ENCODE measurements at places on chromosomes 6 and 20.

DNA sequence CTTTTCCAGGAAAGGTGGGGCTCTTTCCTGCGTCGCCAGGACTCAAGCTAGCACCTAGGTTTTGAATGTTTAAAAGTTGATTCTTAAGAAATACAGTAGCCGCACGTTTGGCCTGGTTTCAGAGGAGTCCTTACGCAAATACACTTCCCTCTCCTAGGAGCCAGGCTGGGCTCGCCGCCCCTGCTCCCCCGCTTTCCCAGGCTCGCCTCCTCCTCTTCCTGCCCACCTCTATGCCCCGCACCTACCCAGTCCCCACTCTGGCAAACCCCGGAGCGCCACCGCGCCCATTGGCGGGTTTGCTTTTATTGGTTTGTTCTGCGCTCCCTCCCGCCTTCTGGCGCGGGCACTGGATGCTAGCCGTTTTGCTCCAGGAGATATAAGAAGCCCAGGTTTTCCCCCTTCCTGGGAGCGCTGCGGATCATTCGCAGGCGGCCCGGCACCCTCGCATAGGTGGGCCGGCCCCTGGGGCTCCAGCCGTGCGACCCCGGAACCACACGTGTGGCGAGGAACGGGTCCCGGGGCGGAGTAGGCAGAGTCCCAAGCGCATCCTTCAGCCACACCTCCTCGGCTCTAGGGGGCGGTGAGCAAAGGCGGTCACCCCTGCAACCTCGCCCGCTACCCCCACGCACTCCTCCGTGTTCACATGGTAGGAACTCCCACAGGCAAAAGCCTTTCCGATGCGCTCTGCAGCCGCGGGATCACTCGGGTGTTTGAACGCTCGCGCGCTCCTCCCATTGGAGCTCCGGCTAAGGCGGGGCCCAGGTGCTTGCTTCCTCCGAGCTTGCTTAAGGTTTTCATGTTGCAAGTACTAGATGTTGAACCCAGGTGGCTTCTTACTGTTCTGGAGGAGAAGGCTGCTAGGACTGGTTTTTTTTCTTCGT lies 119.0 kb downstream of the RTN4IP1 start:
- DNase-seq, result peak; percentile 53

DNA sequence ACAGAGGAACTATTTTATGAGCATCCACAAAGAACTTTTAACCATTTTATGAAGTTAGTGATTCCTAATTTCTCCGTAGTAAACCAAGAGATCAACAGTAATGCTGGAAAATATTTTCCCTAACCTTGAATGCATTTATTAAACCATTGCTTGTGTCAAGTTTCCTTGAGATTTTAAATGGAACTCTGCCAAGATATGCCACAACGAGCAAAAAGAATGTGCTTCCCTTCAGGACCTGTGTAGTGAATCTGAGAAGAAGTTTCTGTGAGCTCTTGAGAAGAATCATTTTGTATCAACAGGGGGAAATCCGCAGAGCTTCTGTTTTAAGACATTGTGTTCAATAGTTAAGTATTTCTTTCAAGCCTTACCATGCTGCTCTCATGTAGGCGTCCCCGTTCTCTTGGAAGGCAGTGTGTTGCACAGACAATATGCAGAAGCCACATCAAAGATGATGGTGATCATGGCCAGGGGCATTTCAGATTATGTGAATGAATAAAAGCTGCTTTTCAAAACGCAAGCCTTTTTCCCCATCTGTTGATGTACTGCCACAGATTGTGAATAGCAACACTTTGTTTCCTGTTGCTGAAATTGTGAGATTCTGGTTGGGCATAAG lies 439.8 kb downstream of the BMP2 start:
- DNase-seq, result no peak

DNA sequence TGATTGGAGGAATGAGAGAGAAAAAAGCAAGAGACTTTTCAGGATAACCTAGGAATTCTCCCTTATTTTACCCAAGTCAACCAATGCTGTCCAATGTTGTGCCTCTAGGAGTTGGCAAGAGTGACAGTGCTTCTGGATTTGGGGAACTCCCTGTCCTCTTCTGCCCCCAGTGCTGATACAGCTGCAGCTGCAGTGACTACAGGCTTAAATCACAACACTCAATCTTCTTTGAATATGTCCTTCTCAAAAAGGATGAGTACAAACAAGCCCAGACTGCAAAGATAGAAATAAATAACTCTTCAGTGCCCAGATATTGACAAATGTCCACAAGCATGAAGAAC lies 141.0 kb upstream of the COL21A1 start:
- DNase-seq, result no peak

DNA sequence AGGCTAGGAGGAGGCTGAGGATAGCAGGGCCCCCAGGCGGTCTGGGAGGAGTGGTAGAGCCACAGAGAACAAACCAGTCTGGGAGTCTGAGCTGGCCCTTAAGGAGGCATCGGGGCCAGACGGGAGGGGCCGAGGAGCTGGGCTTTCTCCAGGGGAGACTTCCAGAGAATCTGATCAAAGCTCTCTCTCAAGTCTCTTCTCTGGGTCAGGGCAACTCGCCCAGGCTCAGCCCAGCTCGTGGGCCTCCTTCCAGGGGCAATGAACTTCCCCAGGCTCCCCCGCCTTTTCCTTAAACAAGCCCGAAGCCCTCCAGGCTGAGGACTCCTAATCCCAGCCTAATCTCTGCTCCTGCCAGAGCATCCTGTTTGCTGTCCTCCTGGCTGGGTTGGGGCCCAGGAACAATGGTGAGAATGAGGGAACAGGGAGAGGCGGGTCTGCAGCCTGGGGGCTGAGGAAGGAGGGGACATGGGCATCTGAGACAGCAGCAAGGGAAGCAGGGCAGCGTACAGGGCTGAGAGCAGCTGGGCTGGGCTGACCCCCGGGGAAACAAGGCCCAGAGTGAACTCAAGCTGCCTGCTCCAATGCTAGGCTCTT lies 173.6 kb downstream of the ANKRD60 start:
- DNase-seq, result peak; percentile 52

DNA sequence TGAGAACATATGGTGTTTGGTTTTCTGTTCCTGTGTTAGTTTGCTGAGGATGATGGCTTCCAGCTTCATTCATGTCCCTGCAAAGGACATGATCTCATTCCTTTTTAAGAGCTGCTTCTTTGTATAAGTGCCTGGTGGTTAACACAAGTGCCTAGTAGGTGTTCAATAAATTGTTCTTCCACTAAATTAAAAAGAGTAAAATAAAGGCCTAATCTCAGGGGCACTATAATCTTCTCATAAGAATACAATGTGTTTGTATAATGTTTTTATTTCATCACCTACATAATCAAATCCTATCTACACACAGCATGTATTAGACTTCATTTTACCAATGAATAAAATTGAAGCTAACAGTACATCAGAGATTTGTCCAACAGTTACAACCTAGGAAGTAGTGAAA lies 252.7 kb downstream of the KHDC1L start:
- no peak for DNase-seq

- DNase-seq, result no peak
Observed at GRCh38 chr6:78623554-78623953, 243.8 kb upstream of the IRAK1BP1 start.

DNA sequence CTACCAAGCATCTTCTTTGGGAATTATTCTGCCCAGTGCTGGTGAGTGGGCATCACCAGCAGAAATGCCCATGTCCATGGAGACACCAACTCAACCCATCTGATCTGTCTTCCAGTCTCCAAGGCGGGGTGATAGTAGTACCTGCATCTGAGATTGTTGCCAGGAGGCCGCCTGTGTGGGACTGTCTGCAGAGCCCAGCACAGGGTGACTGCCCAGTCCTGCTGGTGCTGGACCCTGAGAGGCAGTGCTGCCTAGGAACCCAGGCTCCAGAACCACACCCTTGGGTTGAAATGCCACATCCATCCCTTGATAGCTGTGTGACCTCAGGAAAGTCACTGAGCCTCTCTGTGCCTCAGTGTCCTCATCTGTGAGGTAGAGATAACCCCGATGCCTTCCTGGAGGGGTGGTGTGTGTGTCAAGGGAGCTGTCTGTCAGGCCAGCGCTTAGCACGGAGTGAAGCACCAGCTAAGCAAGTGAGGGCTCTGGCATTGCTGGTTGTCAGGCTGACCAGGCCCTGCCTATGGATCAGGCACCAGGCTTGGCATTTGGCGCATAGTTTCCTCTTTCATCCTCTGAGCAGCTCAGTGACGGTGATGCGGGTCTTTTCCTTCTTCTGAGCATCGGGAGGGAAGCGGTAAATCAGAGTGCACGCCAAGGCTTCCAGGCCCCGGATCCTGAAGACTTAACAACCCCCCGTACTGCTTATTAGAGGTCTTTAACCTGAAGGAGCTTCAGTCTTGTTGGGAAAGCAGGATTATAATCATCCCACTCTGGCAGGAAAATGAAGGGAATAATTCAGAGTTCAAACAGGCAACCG lies 268.2 kb downstream of the CDH4 start:
- no peak for DNase-seq

DNA sequence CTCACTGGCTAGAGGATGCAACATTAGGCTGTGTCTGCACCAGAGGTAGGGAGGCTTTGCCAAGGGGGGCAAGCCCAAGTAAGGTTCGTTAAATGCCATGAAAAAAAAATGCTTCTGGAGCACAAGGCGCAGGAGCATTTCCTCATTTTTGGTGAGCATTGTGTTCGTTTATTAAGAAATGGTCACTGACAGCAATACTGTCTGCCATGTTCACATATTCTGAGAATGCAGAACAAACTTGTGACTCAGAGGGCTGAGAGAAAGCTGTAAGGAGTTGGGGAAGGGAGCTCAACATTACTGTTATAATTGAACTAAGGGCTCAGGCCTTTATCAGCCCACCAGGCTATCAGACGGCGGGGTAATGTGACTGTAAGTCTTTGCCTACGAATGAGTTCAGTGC lies 465.4 kb upstream of the BTBD3 start:
- no peak for DNase-seq

DNA sequence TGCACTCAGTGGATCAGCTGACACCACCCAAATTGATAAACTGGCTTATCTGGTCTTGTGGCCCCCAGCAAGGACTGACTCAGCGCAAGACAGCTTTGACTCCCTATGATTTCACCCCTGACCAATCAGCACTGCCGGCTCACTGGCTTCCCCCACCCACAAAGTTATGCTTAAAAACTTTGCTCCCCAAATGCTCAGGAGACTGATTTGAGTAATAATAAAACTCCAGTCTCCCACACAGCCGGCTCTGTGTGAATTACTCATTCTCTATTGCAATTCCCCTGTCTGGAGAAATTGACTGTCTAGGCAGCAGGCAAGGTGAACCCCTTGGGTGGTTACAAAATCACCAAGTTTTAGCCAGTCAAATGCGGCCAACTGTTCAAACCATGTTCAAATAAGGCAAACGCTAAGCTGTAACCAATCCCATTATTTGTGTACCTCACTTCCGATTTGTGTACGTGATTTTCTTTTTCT lies 32.5 kb downstream of the SLC22A2 start:
- no peak for DNase-seq

DNA sequence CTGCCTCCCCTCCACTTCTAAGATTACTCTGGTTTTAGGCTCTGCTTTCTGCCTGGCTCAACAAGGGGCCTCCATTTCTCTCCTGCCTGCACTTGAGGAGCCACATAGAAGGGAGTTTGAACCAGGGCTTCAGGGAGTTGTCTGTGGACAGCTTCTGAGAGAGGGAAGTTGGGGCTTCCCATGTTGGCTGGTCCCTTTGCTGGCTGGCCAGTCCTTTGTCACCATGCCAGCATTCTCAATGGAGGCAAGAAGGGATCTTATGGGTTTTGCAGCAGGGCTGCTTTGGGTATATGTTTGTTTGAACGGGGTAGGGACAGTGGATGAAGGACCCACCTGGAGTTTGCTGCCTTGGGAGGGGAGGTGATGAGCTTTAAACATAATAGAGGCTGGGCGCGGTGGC lies 124.9 kb downstream of the CARMIL1 start:
- DNase-seq, result no peak

- DNase-seq, result no peak
Observed at GRCh38 chr20:21352703-21353102, 44.6 kb downstream of the NKX2-4 start.

GRCh38 chr6:18492972-18493371 lies 105.8 kb downstream of the RNF144B start:
- DNase-seq, result no peak

GRCh38 chr20:2405693-2406065 lies 25.0 kb downstream of the TGM6 start:
- no peak for DNase-seq

- DNase-seq, result no peak
Observed at GRCh38 chr6:17039266-17039665, 62.6 kb upstream of the STMND1 start.

- no peak for DNase-seq
Observed at GRCh38 chr6:43762966-43763695, 6.9 kb upstream of the VEGFA start.

GRCh38 chr6:139586273-139586672 lies 211.8 kb upstream of the CITED2 start:
- no peak for DNase-seq

DNA sequence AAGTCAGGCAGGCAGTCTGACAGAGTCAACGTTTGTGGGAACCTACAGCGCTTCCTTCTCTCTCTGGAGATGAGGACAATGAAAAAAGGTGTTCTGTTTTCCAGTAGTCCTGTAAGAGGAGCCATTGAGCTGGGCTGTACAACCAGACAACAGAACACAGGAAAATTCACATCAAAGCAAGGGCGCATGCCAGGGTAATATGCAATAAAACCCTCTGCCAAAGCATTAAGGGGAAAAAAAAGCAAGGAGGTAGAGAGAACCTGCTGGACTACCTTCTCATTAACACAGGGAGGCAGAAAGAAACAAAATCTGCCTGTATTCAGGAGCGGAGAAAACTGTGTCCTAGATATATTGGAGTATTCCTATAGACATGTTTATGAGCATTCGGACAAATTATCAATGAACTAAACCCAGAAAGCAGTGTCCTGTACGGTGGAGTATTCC lies 1.3 kb downstream of the RNF24 start:
- no peak for DNase-seq

DNA sequence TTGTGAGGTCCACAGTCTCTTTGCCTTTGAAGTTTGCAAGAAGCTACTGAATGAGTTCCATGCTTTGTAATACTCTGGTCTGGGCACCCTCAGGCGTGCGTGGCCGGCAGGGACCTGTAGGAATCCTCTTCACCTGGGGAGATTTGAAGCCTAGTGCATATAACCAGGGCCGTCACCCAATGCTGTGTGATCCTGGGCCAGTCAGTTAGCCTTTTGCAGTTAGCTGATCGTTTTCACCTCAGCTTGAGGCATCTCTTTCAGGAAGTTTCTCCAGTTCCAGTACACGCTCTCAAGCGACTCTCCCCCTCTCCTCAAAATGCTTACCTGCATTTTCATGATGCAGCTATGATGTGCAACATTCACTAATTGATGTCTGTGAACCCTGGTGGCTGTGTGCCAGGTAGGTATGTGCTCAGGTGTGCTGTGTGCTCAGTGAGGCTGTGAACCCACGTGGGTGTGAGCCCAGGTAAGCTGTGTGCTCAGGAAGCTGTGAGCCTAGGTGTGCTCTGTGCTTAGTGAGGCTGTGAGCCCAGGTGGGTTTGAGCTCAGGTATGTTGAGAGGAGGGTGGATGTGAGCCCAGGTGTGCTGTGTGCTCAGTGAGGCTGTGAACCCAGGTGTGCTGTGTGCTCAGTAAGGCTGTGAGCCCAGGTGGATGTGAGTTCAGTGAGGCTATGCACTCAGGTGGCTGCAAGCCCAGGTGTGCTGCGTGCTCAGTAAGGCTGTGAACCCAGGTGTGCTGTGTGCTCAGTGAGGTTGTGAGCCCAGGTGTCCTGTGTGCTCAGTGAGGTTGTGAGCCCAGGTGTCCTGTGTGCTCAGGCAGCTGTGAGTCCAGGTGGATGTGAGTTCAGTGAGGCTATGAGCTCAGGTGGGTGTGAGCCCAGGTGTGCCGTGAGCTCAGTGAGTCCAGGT lies 120.4 kb downstream of the PHACTR3 start:
- no peak for DNase-seq
